ENCODE measurements at places on chromosomes 7 and 10. TPM values are rescaled to one million over a fixed set of nuclear protein-coding genes. Genes with fewer than 3 reads are reported as not detected.
A peak's percentile ranks its signal among the peaks of the same experiment; 100 is the strongest.

The SPDYE11 gene
- total RNA-seq, result not detected

The FRMPD2 gene
- not detected for total RNA-seq

The CPA1 gene
- total RNA-seq, result not detected

The ZMIZ1 gene
- total RNA-seq, result 86.3 TPM

The BET1 gene
- total RNA-seq, result 27.9 TPM

The SH2D4B gene
- not detected for total RNA-seq

The GATA3 gene
- not detected for total RNA-seq

The CALHM3 gene
- not detected for total RNA-seq

The ERVW-1 gene
- not detected for total RNA-seq

- no peaks in the 10 kb centered on the region for H3K27me3 ChIP-seq
- H3K36me3 ChIP-seq, result no peaks in the 10 kb centered on the region
- H3K4me1 ChIP-seq, result no peaks in the 10 kb centered on the region
- DNase-seq, result no peak
Measured at GRCh38 chr10:94069884-94070283, 76.2 kb downstream of the PLCE1 start.

DNA sequence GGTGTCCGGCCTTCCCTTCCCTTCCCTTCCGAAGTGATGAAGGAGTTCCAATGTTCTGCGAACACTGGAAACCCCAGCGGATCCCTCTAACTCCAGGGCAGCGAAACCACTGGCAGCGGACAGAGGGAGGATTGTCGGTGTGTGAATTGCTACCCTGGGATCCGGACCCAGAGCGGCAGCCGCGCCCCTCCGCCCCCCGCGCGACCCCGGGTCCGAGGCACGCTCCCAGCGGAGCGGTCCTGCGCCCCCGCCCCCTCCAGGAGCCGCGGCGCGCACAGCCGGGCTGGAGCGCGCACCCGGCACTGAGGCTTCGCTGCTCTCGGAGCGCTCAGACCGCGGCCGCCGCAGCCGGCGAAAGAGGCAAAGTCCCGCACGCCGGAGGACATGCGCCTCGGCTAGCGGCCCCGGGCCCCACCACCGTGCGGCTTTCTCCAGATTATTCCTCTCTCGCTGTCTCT, at the start of gene PTPRZ1:
PTPRZ1 (plus strand) TSS at position 331 of the 458 bp plus-strand sequence. CDS start 339 bp downstream, outside the sequence.
- H3K4me3 ChIP-seq, result peak within 1 kb of the TSS; percentile 45
- H3K36me3 ChIP-seq, result no peaks in the 10 kb centered on the region
- no peak within 1 kb of the TSS for H3K27ac ChIP-seq
- H3K4me1 ChIP-seq, result peaks cover 3% of the 10 kb centered on the region
- no peaks in the 10 kb centered on the region for H3K27me3 ChIP-seq

DNA sequence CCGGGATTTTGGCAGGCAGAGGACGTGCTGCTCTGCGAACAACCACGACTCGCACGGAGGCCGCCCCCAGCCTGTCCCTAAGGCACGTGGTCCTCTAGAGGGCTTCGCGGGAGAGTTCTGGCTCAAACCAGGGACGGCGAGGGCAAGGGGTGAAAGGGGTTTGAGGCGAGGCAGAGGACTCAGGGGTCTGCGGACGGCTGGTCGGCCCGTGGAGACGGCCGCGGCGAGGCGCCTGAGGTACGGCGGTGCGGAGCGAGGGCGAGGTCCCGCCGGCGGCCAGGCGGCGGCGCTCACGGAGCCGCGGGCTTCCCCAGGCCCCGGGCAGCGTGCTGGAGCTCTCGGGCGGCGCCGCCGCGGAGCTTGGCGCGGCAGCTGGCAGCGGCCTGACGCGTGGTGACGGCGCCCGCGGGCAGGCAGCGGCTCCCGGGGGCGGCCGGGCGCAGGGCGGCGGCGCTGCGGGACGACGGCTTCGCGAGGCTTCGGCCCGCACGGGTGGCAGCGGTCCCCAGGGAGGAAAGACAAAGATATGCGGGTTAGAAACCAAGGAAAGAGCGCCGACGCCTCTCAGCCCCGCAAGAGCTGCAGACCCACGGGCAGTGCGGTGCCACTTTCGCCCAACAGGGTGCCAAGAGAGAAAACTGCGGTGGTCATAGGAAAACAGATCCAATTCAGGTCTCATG, 44.8 kb downstream of the ZNF800 start:
- peaks cover 4% of the 10 kb centered on the region for H3K4me1 ChIP-seq
- peak overlapping the region; percentile 30 for H3K4me3 ChIP-seq
- no peaks in the 10 kb centered on the region for H3K36me3 ChIP-seq
- no peaks in the 10 kb centered on the region for H3K27me3 ChIP-seq

DNA sequence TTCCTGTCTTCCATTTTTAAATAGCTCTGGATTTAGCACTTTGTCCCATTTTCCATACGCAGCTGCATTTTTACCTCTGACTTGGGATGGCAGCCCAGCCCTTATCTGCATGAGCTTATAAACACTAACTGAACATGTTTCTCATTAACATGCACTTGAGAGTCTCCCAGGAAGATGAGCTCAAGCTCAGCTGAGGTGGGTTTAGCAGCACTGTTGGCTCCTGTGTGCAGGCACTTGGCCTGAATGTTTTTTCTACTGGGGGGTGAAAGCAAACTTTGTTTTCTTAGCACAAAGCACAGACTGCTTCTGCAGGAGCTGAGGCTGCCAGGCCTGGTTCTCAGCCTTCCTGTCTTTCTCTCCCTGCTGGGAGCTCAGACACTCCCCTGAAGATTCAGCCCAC, 1093.6 kb upstream of the AUTS2 start:
- H3K27me3 ChIP-seq, result no peaks in the 10 kb centered on the region
- no peak overlapping the region for H3K4me3 ChIP-seq

DNA sequence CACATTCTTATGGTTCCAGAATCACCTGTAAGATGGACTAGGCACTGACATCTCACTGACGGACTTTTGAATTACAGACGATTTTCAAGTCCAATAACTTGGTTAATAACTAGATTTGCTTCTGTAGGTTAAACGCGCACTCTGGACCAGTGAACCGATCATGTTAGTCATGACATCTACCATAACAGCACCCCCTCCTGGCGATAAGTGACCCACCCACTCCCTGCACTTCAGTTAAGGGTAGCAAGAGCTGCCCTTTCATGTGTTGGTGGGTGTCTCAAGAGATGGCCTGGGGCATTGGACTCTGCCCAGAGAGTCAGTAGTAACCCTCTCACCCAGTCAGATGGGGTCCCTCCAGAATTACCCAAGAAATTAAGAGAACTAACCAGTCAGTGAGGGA, 12.9 kb downstream of the GRM8 start:
- no peaks in the 10 kb centered on the region for H3K27me3 ChIP-seq
- H3K4me1 ChIP-seq, result no peaks in the 10 kb centered on the region
- H3K4me3 ChIP-seq, result no peak overlapping the region
- H3K36me3 ChIP-seq, result no peaks in the 10 kb centered on the region
- no peak overlapping the region for H3K27ac ChIP-seq

DNA sequence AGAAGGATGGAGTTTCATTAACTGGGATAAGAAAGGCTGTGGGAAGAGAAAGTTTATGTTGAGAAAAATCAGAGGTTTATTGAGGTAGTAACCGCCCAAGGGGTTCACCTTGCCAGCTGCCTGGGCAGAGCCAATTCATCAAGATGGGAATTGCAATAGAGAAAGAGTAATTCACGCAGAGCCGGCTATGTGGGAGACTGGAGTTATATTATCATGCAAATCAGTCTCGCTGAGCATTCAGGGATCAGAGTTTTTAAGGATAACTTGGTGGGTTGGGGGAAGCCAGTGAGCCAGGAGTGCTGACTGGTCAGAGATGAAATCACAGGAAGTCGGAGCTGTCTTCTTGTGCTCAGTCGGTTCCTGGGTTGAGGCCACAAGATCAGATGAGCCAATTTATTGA, 70.6 kb downstream of the MALRD1 start:
- no peaks in the 10 kb centered on the region for H3K27me3 ChIP-seq
- no peak for DNase-seq
- no peak overlapping the region for H3K4me3 ChIP-seq
- no peaks in the 10 kb centered on the region for H3K4me1 ChIP-seq

DNA sequence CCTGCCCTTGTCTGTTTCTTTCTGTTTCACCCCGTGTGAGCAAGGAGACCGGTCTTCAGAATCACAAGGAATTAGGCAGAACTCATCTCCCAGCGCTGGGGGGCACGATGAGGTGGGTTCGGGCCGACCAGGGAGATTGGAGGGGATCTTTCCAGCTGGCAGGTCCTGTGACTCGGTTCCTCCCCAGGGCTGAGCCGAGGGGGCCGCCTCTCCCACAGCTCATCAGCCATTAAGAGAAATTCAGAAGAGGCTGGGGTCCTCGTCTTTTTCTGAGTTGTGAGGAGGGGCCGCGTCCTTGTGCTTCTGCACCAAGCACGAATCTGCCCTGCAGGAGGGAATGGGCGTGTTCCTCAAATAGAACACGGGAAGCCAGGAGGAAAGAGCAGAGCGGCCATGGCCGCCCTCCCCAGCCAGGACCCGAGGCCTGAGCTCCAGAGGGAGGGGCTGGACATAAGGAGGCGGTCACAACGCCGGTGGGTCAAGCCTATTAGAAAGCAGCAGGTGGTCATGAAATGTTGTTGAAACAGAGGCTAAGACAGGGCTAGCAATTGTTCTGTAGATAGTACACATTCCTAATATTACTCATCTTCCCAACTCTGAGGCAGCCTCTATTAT, 125.3 kb downstream of the ADARB2 start:
- H3K4me1 ChIP-seq, result no peaks in the 10 kb centered on the region
- H3K27me3 ChIP-seq, result no peaks in the 10 kb centered on the region
- no peak overlapping the region for H3K27ac ChIP-seq
- no peak overlapping the region for H3K4me3 ChIP-seq
- no peaks in the 10 kb centered on the region for H3K36me3 ChIP-seq
- DNase-seq, result no peak

DNA sequence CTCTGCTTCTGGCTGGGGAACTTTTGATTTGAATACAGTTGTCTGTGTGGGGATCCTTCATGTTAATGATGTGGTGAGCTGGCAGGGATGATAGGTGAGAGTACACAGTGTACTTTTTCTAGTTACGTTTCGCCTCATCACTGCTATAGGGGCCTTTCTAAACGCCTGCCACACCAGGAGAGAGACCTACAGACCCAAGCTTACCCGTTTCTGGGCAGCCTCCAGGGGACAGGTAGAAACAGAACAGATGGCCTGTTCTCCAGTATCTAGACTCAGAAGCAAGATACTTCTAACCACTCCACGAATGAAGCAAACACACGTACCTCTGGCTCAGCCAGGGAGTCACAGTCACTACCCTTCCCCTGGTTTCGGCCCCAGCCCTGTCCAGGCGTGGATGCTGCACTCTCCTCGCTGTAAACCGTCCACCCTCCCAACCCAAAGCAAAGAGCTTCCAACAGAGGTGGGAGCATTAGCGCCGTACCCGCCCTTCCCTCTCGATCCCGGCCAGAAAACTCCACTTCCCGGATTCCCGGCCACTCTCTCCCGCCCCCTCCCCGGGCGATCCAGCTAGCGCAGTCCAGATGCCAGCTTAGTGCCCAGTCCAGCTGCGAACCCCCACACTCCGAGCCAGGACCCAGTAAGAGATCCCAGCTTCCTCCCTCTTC, 1.2 kb downstream of the CCDC6 start:
- no peaks in the 10 kb centered on the region for H3K27me3 ChIP-seq
- peaks cover 13% of the 10 kb centered on the region for H3K4me1 ChIP-seq
- H3K27ac ChIP-seq, result peak overlapping the region; percentile 67

GRCh38 chr7:137934941-137935883, 66.7 kb downstream of the CREB3L2 start:
- DNase-seq, result no peak
- H3K4me3 ChIP-seq, result no peak overlapping the region
- no peak overlapping the region for H3K27ac ChIP-seq

GRCh38 chr10:63206576-63206975, 73.4 kb downstream of the NRBF2 start:
- H3K36me3 ChIP-seq, result no peaks in the 10 kb centered on the region
- no peak for DNase-seq
- no peak overlapping the region for H3K27ac ChIP-seq
- peaks cover 14% of the 10 kb centered on the region for H3K4me1 ChIP-seq

DNA sequence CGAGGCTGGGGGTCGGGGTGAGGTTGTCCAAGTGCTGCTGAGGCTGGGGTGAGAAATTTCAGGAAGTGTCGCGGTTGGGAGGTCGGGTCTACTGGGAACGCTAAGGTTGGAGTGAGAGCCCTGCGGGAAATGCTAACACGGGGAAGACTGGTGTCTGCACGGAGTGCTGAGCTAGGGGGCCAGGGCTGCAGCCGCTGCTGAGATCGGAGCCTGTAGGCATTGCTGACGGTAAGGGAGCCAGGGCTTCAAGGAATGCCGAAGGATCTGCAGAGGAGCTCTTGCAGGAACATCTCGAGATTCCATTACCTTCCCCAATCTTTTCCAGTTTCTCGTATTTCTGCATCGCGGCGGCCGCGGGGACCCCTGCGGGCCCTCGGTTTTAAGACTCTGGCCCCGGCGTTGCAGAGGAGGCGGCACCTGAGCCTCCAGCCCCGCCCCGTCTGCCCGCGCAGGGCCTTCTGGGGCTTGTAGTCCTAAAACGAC, at the start of gene CDK5:
CDK5 (minus strand) TSS at position 392 of the 483 bp plus-strand sequence; CDS start at position 343, 49 bp downstream.
- peak within 1 kb of the TSS; percentile 97 for H3K27ac ChIP-seq
- no peaks in the 10 kb centered on the region for H3K27me3 ChIP-seq

DNA sequence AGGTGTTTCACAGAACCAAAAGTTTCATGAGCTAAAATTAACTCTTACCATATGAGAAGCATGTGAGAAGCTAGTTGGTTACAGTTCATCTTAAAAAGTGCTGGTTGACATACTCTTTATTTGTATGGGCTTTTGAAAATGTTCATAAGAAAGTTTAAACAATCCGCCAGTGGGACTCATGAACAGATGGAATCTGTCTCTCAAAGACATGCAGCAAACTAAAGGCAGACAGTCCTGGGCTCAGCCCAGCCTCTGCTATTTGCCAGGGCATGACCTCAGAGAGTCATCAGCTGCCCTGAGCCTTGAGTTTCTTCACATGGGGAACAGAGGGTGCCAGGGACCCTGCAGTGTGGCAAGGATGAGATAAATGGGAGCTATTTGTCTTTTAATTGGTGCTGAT, 3.2 kb downstream of the PYROXD2 start:
- no peaks in the 10 kb centered on the region for H3K36me3 ChIP-seq
- DNase-seq, result no peak
- peaks cover 19% of the 10 kb centered on the region for H3K4me1 ChIP-seq
- H3K4me3 ChIP-seq, result no peak overlapping the region
- H3K27ac ChIP-seq, result no peak overlapping the region

GRCh38 chr7:126993626-126994213, 259.0 kb downstream of the GRM8 start:
- no peak overlapping the region for H3K27ac ChIP-seq
- H3K4me3 ChIP-seq, result no peak overlapping the region
- H3K27me3 ChIP-seq, result no peaks in the 10 kb centered on the region
- DNase-seq, result no peak
- H3K36me3 ChIP-seq, result no peaks in the 10 kb centered on the region

- H3K27ac ChIP-seq, result no peak overlapping the region
- H3K36me3 ChIP-seq, result no peaks in the 10 kb centered on the region
- DNase-seq, result no peak
- H3K27me3 ChIP-seq, result no peaks in the 10 kb centered on the region
- no peaks in the 10 kb centered on the region for H3K4me1 ChIP-seq
Measured at GRCh38 chr7:19899529-19899928, 126.1 kb upstream of the TMEM196 start.

- no peaks in the 10 kb centered on the region for H3K4me1 ChIP-seq
- H3K27ac ChIP-seq, result no peak overlapping the region
- no peak for DNase-seq
- no peak overlapping the region for H3K4me3 ChIP-seq
- no peaks in the 10 kb centered on the region for H3K27me3 ChIP-seq
Measured at GRCh38 chr7:10662491-10662890, 311.2 kb upstream of the PHF14 start.

- H3K36me3 ChIP-seq, result no peaks in the 10 kb centered on the region
- no peak for DNase-seq
- H3K4me1 ChIP-seq, result no peaks in the 10 kb centered on the region
Measured at GRCh38 chr10:12259988-12260387, 64.0 kb downstream of the CDC123 start.

- no peaks in the 10 kb centered on the region for H3K27me3 ChIP-seq
- H3K27ac ChIP-seq, result no peak overlapping the region
- no peaks in the 10 kb centered on the region for H3K36me3 ChIP-seq
- DNase-seq, result no peak
- peaks cover 9% of the 10 kb centered on the region for H3K4me1 ChIP-seq
Measured at GRCh38 chr10:68871731-68872342, 29.3 kb upstream of the DDX50 start.

All from ovary (tissue), 10 donors.